Progenitor cell of endocrine pancreas (in vitro differentiated cells): ENCODE measurements at places on chromosomes 7 and 10.

- DNase-seq, result no peak
Observed at GRCh38 chr7:36336390-36336789, 53.3 kb upstream of the ANLN start.

DNA sequence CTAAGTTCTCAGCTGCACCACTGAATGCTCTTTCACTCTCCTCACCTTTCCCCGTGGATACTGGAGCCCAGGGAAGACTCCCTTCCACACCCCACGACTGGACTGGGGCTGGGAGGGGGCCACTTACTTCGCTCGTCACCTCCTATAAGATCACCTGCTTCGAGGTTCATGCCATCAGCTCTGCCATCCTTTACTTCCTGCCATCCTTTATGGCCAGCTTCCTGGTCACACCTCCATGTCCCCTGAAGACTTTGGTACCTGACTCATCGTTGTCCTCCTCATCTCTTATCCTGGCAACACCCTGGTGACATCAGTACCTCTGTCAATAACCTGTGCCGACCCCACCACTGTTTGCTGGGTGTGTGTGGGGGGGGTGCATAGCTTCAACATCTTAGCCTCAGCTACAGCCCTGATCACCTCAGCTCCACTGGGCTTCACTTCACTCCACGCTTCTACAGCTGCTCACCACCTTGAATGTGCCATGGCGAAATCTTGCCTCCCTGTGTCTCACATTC is 8.7 kb upstream of the VDAC2 start:
- no peak for DNase-seq

DNA sequence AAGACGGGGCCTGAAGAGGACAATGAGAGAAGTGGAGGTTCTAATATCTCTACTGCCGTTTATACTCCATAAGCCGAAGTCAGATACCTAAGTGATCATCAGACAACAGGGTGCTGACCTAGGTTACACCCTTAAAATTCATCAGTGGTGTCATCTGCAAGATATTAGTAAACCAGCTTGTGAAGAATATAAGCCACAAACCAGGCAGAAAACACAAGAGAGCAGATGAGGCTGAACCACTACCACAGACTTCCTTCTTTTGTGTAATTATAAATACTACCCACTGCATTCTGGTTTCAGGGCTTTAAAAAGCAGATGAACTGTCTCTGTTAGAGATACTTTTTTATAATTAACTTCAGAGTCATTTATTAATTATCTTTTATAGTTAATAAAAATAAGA is 69.0 kb upstream of the LRRC17 start:
- no peak for DNase-seq

GRCh38 chr10:70493660-70494234 is 15.2 kb downstream of the PALD1 start:
- peak; percentile 26 for DNase-seq

DNA sequence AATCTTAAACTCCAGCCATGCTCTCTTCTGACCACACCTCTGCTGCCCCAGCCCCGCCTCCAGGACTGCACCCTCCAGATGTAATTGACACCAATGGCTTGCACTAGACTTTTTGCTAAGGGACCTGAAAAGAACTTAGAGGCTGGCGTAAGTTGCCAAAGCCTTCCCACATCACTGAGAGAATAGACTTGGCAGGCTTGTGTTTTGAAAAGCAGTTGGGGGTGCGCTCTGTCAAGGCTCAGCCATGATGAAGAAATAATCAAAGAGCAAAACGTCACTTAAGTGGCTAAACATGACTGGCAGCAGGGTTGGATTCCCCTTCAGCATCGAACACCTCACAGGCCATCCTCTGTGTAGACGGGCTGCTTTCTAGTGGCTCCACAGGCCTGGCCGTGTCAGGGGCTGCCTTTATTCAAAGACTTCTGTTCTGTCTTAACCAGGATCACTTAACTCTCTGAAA is 195.2 kb upstream of the C7orf33 start:
- DNase-seq, result no peak

DNA sequence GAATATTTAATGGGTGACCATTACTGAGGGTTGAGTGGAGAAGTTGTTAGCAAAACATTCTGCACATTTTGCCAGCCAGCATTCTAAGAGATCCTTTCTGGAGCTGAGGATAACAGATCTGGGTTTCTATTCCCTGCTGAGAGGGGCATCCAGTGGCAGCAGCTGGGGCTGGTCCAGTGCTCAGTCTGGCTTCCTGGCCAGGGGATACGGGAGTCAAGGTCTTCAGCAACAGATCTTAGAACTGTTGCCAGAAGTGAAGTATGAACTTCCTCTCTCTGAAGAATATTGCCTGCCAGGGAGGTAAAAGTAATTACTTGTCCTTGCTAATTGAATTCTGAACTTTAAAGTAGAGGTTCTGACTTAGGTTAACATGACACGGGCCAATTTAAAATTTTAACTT is 568.4 kb downstream of the REEP3 start:
- no peak for DNase-seq
